ENCODE measurements at places on chromosomes 7 and 10.

DNA sequence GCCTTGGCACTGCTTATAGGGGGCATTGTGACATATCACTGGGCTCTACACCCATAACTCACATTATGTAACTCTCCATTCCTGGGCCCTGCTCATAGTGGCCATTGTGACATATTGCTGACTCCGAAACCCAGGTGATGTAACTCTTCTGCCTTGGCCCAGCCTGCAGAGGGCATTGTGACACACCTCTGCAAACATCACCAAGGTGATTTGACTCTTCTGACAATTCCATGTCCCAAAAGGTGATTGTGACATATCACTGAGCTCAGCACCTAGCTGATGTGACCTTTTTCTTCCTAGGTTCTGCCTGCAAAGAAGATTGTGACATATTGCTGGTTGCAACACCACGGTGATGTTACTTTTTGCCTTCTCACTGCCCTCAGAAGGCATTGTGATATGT, 36.5 kb upstream of the ZNF680 start:
- no peak for DNase-seq

- no peak for DNase-seq
Observed at GRCh38 chr7:137601642-137602041, 245.1 kb downstream of the DGKI start.

DNA sequence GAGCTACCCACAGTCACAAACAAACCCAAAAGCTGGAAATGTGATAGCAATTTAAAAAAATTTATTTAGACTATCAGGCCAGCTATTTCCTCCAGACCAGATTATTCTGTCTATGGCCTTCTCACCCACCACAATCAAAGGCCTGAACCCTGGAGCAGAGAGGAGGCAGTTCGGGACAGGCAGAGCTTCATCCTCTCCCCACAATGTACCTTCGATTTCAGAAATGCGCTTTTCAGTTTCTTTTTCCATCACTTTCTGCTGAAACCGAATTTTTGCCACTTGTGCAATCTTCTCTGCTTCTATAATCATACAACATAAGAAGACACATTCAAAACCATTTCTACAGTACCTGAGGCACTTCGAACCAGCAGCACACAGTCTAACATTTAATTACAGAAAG, 29.9 kb downstream of the ERLIN1 start:
- no peak for DNase-seq

GRCh38 chr7:90216771-90217170, 5.2 kb downstream of the STEAP2 start:
- DNase-seq = no peak

- no peak for DNase-seq
Observed at GRCh38 chr7:53518319-53518718, 482.9 kb downstream of the POM121L12 start.

Measured in GM13977 (cell line).